ENCODE measurements at places on chromosomes 6 and 20.

DNA sequence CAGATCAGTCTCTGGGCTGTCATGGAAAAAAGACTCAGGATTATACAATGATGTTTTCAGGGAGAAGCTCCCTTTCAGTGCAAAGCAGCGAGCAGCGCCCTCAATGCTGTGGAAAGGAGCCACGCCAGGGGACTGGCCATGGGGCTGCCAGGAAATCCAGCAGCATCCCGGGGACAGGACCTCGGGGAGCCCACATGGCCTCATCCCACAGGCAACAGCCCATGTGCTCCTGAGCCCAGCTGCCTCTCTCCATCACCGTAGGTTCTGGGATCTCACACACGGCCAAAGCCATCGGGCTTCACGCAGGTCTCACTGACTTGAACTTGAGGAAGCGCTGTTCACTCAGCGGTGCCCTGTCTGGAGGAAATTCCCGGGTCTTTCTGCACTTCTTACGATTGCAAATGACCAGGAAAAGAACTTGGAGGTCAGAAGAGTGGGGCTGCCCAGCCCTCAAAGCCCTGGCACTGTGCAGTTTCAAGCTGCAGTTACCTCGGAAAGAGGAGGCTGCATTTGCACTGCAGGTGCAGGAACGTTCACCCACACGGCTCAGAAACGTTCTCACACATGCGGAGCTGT, 125.9 kb upstream of the THBS2 start:
- no peak for DNase-seq

DNA sequence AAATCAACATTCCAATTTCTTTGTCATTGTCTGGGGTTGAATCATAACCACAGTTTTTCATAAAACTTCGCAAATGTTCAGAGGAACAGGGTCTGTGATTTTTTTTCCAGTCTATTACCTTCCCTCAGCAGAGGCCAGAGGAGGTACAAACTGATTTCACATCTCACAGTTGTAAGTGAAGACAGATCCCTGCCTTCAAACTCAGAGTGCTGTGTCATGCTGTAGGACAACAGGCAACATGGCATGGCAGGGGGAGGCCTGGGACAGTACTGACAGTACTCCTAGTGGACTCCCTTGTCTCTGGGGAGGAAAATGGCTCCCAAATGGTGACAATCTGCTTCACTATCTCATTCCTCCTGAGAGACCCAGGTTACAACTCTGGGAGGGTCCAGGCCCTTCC, 308.6 kb downstream of the CDC5L start:
- DNase-seq: no peak

DNA sequence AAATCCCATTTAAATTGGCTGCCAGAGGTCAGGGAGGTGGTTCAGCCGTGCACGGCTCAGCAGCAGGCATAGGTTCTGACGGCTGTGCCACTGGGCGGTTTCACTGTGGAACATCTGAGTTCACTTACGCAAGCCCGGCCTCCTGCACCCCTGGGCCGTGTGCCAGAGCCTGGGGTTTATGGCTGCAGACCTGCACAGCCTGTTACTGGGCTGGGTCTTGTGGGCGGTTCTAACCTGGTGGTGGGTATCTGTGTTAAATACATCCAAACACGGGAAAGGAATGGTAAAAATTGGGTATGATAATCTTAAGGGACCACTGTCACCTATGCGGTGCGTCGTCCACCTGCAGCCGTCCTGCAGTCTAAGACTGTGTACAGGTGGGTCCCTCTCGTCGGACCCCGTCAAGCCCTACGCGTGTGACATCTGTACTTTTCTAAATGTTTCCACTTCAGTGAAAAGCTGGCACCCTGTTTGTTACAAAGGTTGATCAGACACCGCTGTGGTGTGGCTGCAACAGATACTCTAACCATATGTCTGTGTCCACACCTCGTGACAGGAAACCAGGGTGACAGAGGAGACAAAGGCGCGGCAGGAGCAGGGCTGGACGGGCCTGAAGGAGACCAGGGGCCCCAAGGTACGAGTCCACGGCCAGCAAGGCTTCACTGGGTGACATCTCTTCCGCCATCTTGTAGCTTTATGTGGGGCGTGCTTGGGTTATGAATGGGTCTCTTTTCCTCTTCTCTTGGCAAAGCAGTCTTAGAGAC, 21.5 kb downstream of the COL9A3 start:
- DNase-seq: no peak

DNA sequence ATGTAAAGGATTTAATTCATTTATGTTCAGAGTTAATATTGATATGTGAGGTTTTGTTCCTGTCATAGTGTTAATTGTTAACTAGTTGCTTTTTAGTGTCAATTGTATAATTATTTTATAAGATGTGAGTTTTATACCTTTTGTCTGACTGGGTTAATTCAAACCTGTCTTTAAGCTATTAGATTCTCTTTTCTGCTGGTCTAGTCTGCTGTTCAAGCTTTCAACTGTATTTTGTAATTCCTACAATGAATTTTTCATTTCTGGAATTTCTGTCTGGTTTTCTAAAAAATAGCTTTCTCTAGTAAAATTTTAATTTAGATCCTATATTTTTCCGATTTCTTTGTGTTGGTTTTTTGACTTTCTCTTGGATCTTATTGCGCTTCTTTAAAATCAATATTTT, 26.5 kb downstream of the IGF2R start:
- no peak for DNase-seq

DNA sequence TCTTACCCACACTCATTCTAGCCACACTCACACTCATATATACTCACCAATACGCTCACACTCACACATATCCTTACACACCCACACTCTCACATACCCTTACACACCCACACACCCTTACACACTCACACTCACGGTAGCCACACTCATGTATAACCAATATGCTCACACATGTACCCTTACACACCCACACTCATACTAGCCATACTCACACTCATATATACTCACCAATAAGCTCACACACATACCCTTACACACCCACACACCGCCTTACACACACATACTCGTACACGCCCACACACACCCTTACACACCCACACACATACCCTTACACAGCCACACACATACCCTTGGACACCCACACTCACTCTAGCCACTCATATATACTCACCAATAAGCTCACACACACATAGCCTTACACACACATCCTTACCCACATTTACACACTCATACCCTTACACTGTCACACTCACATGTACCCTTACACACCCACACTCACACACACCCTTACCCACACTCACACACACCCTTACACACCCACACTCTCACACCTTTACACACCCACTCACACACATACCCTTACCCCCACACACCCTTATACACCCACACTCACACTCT, 192.5 kb upstream of the SNX9 start:
- DNase-seq: no peak

DNA sequence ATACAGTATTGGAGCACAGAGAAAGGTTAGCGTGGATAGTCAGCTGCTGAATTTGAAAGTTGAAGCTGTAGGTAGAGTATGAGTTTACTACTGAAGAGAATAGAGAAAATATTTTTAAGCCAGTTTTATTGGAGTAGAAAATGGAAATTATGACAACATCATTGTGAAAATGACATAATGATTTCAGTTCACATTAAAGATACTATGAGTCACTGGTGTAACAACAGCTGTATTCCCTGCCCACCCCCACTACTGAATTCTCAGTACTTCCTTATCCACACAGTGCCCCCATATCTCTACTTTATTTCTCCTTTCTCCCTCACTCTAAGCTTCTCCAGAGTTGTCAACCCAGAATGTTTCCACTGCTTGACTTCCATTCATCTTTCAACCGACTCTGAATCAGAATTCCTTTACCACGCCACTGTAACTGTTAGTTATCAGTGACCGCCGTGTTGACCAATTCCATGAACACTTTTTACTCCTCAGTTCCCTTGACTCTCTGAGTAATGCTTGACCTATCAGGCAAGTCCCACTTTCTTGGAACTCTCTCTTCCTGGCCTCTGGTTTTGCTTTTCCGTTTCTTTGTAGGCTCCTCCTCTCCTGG, 139.6 kb downstream of the AIG1 start:
- no peak for DNase-seq

- no peak for DNase-seq
These were observed 30.6 kb downstream of the SPINT4 start for GRCh38 chr20:45752746-45753145.

GRCh38 chr6:56364431-56364826, 117.0 kb upstream of the COL21A1 start:
- no peak for DNase-seq

DNA sequence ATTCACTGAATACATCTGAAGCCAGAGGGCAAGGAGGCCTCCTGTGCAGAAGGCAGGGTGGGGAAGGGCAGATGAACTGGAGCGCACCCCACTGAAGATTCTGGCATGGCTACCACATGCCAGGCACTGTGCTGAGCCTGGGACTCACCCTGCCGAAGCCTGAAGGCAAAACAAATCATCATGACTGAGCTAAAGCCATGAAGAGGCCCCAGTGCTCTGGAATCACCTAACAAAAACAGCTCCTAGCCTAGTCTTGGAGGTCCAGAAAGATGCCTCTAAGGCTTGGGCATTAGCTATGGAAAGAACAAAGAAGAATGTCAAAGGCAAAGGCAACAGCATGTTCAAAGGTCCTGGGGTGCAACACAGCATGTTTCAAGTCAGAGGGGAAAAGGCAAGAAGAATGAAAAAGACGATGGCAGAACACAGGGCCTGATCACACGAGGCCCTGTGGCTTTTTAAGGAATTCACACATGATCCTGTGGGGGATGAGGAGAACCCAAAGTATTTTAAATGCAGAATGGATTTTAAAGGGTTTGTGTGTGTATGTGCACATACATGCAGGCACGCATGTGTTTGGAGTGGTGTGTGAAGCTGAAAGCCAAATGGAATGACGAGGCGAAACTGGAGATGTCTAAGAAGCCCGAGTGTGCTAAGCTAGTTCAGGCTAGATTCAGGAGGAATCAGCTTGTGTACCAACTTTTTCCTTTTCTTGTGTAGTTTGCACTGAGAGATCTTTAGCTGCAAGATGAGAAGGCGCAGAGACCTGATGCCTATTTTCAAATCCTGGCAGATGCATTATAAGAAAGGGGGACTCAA, 261.4 kb downstream of the ZNF217 start:
- DNase-seq: no peak

DNA sequence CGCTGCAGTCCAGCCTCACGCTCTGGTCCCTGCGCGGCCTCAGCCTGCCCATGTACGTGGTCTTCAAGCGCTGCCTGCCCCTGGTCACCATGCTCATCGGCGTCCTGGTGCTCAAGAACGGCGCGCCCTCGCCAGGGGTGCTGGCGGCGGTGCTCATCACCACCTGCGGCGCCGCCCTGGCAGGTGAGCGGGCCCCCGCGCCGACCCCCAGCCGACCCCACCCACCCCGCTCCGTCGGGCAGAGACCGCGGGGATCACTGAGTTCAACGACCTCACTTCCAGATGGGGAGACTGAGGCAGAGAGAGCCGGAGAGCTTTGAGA, 545 bp downstream of the SLC35D3 start:
- DNase-seq: no peak

- no peak for DNase-seq
These were observed 26.2 kb downstream of the RIPOR2 start for GRCh38 chr6:24909241-24910216.

DNA sequence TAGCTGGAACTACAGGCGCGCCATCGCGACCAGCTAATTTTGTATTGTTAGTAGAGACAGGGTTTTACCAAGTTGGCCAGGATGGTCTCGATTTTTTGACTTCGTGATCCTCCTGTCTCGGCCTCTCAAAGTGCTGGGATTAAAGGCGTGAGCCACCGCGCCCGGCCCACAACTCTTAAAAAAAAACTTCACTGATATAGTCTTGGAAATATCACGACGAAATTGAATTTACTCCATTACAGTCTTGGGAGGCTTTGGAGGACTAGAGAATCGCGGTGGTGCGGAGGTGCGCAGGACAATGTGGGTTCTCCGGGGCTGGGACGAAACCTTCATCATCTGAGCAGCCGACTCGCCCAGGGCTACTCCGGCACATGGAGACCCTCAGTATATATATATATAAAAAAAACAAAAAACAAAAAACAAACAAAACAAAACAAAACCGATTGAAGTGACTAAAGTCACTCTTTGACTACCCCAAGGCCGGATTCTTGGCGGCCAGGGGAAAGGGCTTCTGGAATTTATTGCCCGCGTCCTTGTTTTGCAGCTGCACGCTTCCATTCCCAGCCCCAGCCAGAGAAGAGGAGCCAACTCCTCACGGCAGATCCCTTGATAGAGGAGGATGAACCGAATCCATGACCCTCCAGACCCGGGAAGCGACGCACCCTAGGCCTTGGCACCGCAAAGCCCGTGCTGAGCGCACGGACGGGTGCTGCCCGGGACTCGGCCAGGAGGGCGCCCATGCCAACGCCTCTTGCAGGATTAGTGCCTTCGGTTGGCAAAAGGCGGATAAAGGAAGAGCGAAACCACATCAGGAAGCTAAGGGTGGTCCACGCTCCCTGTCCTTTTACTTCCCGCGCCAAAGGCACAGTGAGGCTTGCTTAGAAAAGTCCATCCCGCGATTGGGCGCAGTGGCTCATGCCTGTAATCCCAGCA, 1.7 kb upstream of the GCM2 start:
- DNase-seq: no peak

GRCh38 chr6:100663219-100663863, 198.6 kb upstream of the SIM1 start:
- DNase-seq: no peak

GRCh38 chr6:75746221-75746620, 2.8 kb upstream of the MYO6 start:
- DNase-seq: no peak

- no peak for DNase-seq
These were observed 180.3 kb downstream of the ANKRD60 start for GRCh38 chr20:58048096-58048702.

Data from stimulated activated CD8-positive, alpha-beta memory T cell treated with anti-CD3 and anti-CD28 coated beads, Interleukin-7, amount 100 ng/mL, for 4 hours (primary cell).